GM12892 (cell line): ENCODE measurements at places on chromosomes 13 and 19.

- no peak for DNase-seq
These were observed 23.2 kb downstream of the EGLN2 start for GRCh38 chr19:40822161-40822560.

GRCh38 chr13:73390100-73390499 is 331.3 kb downstream of the KLF5 start:
- no peak for DNase-seq

DNA sequence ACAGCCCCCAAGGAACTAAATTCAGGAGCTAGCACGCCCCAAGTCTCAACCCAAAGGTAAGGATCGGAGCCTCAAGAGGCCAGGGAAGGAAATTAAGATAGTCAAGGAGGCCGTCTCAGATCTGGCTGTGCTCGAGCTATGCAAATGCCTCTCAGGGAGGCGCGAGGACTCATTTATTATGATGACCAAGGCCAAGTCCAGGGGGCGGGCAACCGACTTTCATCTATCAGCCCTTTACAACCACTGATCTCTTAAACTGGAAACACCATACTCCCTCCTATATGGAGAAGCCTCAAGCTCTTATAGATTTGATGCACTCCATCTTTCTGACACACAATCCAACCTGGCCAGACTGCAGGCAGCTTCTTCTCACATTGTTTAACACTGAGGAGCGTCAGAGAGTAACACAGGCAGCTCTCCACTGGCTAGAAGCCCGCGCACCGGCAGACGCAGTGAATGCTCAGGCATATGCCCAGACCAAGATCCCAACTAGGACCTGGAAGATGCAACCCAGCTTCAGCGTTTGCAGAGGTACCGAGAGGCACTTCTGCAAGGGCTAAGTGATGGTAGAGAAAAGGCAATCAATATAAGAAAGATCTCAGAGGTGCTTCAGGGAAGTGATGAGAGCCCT is 9.6 kb upstream of the SLC15A1 start:
- DNase-seq = no peak

DNA sequence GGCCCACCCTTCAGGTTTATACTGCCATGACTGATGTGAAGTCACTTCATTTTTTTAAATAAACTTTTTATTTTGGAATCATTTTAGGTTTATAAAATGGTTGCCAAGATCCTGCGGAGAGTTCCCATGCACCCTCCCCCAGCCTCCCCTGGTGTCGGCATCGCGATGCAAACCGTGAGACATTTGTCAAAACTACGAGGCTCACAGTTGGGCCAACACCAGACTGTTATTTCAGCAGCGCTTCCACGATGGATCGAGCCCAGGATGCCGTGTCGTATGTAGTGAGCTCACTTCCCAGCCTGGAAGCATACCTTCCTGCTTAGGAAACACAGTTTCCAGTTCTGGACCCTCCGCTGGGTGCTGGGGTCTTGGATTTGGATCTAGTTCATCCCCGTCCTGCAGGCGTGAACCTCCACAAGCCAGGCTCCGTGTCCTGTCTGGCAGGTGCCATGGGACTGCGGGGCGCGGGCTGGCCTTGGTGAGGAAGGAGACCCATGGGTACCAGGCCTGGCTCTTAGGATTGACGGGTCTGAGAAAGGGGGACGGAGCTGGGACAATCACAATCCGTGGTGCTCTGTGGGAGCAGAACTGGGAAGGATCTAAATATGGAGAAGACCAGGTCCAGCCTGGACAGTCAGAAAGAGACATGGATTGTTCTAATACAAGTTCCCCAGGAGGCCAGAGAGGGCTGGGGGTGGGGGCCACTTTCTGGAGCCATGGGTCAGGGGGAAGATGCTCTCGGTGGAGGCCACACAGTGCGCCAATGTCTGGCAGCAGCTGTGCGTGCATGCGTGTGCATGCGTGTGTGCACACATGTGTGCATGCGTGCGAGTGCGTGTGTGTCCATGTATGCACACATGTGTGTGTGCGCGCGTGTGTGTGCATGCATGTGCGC is 2.4 kb upstream of the SBK2 start:
- no peak for DNase-seq

DNA sequence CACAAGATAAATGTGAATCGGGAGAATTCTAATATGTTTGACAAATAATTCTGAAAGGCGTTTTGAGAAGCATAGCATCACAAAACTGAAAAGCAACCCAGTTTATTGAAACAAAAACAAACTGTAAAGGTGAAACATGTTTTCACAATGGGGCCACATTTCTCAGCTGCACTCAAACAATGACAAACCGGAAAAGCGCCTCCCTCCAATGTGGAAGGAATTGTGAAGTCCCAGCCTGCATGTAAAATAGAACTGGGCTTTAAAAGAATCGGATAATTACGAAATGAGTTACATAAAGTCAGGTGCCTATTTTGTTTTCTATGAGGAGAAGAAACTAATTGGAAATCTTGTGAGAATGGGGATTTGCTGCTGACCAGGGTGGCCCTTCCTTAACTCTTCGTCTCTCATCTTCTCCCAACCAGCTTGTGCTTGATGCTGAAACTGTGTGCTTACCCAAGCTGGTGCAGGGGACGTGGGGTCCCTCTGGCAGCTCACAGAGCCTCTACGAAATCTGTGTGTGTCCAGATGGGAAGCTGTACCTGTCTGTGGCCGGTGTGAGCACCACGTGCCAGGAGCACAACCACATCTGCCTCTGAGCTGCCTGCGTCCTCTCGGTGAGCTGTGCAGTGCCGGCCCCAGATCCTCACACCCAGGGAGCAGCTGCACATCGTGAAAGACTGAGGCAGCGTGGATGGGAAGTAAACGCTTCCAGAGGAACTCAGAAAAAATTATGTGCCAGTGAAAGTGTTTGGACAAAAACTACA is 109.4 kb downstream of the SACS start:
- DNase-seq = no peak

DNA sequence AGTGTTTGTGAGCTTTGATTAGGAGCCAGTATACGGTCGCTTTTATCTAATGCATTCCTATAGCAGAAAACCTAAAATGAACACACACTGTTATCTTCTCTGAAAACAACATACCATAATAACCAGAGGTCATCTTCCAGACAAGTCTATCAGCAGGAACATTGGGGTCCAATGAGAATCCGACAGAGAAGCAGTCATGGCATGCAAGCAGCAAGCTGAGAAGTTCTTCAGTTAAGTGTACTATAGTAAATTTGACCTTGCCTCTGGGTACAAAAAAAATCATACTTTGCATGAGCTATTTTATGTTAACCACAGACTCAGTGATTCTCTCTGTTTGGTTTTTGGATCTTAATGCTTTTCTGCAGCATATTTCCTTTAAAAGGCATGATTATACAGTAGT is 1505.1 kb downstream of the PCDH9 start:
- DNase-seq = no peak

DNA sequence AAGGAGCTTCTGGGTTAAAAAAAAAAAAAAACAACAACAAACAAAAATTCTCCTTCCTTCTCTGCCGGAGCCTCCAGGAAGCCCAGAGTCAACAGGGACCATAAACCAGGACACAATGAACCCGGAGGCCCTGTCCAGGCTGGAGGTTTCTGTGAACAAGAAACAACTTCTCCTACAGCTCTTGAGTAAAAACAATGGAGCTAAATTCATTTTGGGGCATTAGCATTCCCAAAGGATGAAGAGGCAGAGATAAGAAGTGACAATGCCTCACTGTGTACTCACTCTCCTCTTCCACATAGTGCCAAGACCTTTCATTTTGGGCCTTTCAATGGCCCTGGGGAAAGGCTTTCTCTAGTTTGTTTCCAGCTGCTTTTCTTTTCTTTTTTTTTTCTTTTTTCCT is 9.0 kb downstream of the RHPN2 start:
- no peak for DNase-seq

- no peak for DNase-seq
These were observed at the start of gene RLN3 for GRCh38 chr19:14027856-14028450. Gene RLN3, plus strand, starts transcription at chr19:14028148. Its CDS starts 57 bp downstream, at chr19:14028205.

DNA sequence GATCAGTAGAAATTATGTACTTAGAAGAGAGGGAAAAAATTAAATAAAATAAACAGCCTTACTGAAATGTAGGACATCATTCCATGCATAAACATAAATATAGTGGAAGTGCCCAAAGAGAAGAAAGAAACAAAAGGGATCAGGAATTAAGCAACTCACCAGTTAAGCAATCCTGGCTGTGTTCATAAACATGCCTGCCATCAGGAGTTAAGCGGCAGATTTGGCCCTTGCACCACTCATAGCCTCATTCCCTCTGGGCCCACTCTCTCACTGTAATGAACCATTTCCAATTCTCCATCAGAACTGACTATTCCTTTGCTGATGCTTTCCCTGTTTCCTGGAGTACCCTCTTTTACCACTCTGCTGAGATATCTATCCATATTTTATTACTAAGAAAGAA is 281.4 kb downstream of the LHFPL6 start:
- no peak for DNase-seq

DNA sequence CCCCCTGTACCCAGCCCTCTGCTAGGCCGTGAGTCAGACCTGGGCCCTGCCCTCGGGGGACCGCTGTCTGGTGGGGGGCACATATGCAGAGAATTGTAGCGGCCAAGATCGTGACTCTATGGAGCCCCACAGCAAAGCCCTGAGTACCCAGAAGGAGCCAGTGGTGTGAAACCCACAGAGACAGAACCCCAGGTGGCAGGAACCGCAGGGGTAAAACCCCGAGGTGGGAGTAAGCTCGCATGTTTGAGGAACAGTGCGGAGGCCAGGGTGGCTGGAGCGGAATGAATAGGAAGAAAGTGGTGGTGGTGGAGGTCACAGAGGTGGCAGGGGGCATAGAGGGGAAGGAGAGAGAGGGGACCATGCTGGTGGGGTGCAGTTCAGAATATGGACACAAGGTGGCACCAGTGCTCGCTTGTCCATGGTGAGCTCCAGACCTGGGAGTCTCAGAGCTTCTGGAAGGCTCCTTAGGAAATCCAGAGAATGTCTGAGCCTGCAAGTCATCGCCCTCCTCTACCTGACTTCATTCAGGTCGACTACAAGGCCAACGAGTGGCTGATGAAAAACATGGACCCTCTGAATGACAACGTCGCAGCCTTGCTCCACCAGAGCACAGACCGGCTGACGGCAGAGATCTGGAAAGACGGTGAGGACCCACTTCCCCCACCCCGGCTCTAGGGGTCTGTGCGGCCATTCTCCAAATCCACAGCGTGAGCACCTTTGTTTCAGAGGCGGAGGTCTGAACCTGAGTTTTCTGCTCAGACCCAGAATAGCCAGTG is 48.9 kb downstream of the MYH14 start:
- no peak for DNase-seq

- DNase-seq = no peak
These were observed 1.6 kb upstream of the BBC3 start for GRCh38 chr19:47232422-47233211.

- no peak for DNase-seq
These were observed 255.4 kb downstream of the COG6 start for GRCh38 chr13:39910833-39911232.

GRCh38 chr13:34263681-34264080 is 445.7 kb downstream of the RFC3 start:
- DNase-seq = no peak

DNA sequence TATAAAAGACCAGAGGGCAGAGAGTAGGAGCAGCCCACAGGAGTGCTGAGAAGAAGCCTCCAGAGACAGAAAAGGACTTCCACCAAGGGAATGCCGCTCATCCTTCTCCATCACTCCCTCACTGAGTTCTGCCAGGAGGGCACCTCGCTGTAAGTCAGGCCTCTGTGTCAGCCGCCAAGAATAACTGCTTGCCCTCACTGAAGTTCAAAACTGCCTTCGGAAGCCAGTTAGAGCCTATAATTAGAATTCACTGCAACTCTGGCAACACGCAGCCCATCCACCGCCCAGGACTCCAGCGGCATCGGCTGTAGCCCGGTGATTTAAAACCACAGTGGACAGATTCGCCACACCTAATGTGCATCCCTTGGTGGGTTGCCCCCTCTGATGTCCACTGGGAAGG is 281.8 kb upstream of the ZNF507 start:
- no peak for DNase-seq

DNA sequence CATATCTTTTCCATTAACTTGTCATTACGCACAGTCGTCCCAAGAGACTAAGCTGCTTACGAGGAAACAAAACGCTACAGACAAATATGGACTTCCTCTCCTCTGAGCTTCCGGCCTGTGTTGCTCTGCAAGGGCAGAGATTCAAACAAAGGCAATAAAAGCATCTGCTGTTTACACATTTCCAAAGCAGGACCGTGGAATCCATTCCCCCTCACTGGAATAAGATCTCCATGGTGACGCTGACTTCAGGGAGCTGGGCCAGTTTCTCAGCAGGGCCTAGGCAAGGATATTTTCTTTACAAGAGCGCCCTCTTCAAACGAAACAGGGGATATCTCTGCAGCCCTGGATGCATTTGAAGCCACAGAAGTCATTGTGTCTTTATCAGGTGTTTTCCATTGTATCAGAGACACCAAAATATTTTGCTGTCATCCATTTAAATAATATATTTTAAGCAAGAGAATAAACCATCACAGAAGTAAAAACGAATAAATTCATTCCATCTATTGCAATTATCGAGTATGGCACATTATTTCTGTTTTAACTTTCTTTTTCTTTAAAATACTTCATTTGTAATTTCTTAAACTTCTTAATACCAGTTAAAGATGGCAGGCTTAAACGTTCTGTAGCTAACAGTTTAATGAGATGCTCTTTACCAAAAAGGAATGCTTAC is 177.5 kb downstream of the DCLK1 start:
- no peak for DNase-seq

- no peak for DNase-seq
These were observed 4.4 kb downstream of the ATP12A start for GRCh38 chr13:24684600-24684998.

DNA sequence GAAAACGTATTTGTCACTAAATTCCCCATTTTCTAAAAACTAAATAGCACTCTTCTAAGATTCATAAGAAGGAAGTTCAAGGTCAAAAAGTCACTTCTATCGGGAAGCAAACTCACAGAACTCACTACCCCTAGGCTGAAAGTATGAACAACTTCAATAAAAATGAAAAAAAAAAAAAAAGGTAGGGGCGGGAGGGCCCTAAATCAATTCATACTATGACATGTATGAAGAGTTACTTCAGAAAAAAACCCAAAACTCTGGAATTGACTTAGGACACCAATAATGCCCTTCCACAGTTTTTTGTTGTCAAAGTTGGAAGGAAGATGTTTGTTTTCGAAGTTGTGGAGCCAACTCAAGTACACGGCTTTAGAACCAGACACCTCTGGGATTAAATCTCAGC is 1.1 kb downstream of the SUCLA2 start:
- DNase-seq = no peak

DNA sequence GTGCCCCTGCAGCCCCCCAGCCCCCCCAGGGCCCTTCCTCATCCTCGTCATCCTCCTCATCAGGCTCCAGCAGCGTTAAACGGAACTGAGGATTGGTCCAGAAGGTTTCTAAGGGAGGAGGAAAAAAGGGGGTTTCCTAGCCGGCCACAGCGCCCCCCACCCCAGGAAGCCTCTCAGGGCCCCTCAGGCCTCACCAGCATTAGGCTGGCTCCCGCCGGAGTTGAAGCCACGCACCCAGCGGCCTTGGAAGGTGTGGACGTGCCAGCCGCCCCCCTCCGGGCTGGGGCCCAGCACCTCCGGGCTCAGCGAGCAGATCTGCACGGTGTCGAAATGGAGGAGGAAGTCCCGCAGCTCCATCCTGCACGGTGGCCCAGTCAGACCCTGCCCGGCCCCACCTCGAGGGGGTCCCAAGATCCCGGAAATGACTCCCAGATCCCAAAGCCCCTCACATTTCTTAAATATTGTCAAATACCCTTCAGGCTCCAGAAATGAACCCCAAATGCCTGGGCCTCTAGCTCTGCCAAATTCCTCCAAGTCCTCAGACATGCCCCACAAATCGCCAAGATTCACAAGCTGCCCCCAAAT is 6.9 kb downstream of the CAPN12 start:
- DNase-seq = no peak

- no peak for DNase-seq
These were observed 92.2 kb downstream of the SLC7A1 start for GRCh38 chr13:29503041-29503837.

GRCh38 chr19:4197625-4198466 is 15.4 kb downstream of the ANKRD24 start:
- DNase-seq = no peak
